K562 (cell line): ENCODE measurements at places on chromosomes 4 and X. TPM values are rescaled to one million over a fixed set of nuclear protein-coding genes. Genes with fewer than 3 reads are reported as not detected.

DNA sequence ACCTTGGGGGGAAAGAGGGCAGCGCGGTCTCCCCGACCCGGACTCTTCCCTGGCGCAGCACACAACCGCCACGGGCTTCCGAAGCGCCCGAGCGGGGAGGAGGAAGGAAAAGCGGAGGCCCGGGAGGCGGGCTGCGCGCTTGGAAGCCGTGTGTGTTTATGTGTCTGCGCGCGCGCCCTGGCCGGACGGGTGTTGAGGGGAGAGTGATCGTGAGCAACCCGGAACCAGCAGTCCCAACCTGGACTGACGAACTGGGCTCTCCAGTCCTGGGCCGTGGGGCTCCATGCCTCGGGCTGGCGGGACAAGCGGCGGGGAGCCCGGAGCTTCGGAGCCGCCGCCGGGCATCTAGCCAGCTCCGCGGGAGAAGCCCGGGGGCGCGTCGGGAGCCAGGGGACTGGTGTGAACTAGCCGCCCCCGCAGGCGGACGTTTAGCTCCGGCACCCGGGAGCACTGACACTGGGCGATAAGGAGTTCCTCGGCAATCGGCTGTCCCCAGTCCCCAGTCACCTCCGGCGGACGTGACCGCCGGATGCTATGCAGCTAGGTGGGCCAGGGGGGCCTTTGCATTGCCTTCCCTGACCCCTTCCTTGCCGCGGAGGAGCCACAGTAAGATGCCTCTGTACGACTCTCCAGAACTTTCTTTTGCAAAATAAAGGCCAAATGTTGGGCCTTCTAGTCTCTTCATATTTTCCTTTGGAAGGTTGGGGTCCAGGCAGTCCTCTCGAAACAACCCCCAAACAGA is 74.8 kb upstream of the BCOR start:
- peak overlapping the region; percentile 48 for H3K4me3 ChIP-seq
- peak; percentile 90 for DNase-seq
- no peaks in the 10 kb centered on the region for H3K27me3 ChIP-seq
- H3K4me1 ChIP-seq: peaks cover 57% of the 10 kb centered on the region

DNA sequence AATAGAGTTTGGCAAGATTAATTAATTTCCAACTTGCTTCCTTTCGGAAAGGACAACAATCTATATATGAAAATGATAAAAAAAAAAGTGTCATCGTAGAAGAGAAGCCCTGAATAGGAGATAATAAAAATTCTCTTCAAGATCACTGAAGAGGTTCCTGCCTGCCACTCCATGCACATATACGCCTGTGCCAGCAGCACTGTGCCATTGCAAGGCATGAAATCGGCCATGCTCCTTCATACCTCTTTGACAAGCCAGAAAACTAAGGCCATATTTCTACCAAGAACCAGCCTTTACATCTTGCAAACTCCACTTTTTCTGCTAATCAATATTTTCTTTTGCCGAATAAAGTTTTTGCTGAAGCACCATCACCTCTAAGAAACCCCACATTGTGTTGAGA is 365.5 kb downstream of the CXXC4 start:
- no peak overlapping the region for H3K4me3 ChIP-seq
- no peaks in the 10 kb centered on the region for H3K36me3 ChIP-seq
- no peak overlapping the region for H3K27ac ChIP-seq
- no peak for DNase-seq

ZNF157 gene
- total RNA-seq: not detected in 2 replicates

SLC16A2 gene
- total RNA-seq: 0.07 and 0.13 TPM in 2 replicates

PCDH18 gene
- total RNA-seq: 0.09 and 0.11 TPM in 2 replicates

SYN1 gene
- total RNA-seq: 0.24 and 0.38 TPM in 2 replicates
